Fibroblast of the conjunctiva (primary cell): ENCODE measurements at places on chromosomes 16 and 17.

- DNase-seq, result no peak
These were observed 421.0 kb upstream of the CDH5 start for GRCh38 chr16:65945493-65945892.

DNA sequence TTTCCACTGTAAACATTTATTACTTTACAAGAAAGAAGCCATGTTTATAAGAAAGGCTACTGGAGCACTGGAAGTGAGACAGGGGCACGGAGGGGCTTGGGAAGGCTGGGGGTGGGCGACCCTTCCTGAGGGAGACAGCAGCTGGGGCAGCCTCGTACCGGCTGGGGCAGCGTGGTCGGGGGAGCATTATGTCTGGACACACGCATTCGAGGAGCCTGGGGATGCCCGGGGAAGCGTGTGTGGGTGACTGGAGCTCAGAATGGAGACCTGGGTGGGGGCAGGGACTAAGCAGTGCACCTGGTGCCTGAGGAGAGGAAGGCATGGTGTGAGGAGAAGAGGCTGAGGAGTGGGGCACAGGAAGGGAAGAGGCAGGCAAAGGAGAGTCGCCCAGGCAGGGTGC lies 64.5 kb downstream of the SRCIN1 start:
- DNase-seq, result no peak

DNA sequence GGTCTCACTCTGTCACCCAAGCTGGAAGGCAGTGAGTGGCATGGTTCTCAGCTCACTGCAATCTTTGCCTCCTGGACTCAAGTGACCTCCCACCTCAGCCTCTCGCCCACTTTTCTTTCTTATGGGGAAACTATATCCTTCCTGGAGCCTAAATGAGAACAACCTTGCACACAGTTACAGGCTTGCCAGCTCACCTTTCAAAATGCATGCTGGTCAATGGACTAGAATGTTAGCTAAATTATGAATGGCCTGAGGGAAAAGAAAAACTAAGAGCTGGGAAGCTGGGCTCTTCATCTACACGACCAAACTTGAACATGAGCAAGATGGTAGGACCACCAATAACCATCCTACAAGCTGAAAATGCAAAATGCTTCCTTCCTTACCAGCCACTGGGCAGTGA lies 10.6 kb upstream of the LHX1 start:
- no peak for DNase-seq

DNA sequence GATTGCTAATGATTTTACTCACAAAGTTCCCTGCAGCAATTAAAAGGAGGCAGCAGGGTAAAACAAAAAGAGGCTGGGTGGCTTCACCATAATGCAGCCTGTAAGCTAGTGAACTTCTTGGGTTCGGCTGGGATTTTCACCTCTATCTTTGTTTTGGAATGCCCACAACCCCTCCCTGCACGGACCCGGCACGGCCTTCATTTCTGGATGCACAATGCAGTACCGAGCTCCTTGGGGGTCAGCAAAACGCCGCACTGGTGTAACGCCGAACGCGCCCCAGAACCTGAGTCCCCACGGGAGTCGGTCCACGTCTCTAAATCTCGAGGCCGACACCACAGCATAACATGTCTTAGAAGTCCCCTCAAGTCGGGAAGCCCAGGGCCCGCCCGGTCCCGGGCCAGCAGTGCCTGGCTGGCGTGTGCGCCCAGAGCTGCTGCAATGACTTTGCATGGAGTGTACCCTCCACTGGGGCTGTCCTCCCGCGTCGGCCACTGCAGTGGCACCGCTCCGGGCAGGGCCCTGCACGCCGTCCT lies 759 bp downstream of the UBE2O start:
- DNase-seq, result no peak

GRCh38 chr17:66387392-66387981 lies 85.1 kb downstream of the PRKCA start:
- no peak for DNase-seq

GRCh38 chr17:62650587-62650986 lies 23.1 kb downstream of the MRC2 start:
- no peak for DNase-seq

- no peak for DNase-seq
These were observed 30.5 kb downstream of the BAIAP2 start for GRCh38 chr17:81065500-81065899.

DNA sequence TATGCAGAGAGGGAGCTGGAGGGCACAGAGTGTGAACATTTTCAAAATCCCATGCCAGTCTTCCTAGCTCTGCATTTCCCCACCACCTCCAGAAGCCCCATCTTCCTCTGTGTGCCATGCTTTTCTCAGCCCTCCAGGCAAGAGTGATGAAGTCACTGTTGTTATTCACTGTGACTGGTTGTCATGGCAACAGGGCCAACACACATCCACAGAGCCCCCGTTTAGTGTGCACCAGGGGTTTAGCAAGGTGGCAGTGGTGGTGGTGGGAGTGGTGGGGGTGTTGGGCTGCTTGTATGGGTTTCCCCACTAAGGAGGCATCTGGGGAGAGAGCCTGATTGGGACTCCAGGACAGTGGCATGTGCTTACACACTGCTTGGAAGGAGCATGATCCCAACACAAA lies 309.9 kb upstream of the ASIC2 start:
- no peak for DNase-seq
